NCI-H1417 treated with DMSO at 0.1 percent for 48 hours (cell line): ENCODE measurements at places on chromosomes 7 and 10.

GRCh38 chr10:182441-183201 is 47.4 kb downstream of the ZMYND11 start:
- DNase-seq: no peak

- no peak for DNase-seq
These were observed 36.6 kb downstream of the SRRM3 start for GRCh38 chr7:76238326-76238725.

GRCh38 chr10:71809628-71810027 is 36.3 kb upstream of the VSIR start:
- no peak for DNase-seq

- no peak for DNase-seq
These were observed 568.8 kb downstream of the POM121L12 start for GRCh38 chr7:53604201-53604600.

DNA sequence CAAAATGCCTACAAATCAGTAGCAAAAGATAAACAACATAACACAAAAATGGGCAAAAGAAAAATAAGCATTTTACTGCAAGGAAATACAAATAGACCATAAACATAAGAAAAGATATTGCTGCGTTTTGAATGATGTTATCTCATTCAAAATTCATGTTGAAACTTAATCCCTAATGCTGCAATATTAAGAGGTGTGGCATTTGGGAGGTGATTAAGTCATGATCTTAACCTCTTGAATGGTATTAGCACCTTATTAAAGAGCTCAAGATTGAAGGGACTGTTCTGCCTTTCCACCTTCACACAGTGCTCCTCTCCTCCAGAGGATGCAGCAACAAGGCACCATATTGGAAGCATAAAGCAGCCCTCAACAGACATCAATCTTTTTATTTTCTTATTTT is 12.4 kb upstream of the TNKS2 start:
- DNase-seq: no peak
